ENCODE measurements at places on chromosomes 5 and 9. TPM values are rescaled to one million over a fixed set of nuclear protein-coding genes. Genes with fewer than 3 reads are reported as not detected.

DNA sequence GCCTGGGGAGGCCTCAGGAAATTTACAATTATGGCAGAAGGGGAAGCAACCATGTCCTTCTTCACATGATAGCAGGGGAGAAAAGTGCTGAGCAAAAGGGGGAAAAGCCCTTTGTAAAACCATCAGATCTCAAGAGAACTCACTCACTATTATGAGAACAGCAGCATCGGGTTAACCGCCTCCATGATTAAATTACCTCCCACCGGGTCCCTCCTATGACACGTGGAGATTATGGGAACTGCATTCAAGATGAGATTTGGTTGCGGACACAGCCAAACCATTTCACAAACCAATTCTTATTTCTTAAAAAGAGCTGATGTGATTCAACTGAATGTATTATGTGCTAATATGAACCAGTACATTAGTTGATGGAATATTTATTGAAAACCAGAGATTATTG, 63.9 kb downstream of the PARP8 start:
- H3K4me1 ChIP-seq, result peaks cover 26% of the 10 kb centered on the region
- H3K4me3 ChIP-seq, result no peak overlapping the region
- no peak for DNase-seq
- H3K27me3 ChIP-seq, result no peaks in the 10 kb centered on the region
- no peaks in the 10 kb centered on the region for H3K36me3 ChIP-seq
- no peak overlapping the region for H3K27ac ChIP-seq

GRCh38 chr9:93134015-93134739, at the start of gene NINJ1:
Gene NINJ1, minus strand, starts transcription at chr9:93134251. Its CDS starts 34 bp downstream, at chr9:93134217.
- peak within 1 kb of the TSS; percentile 88 for H3K27ac ChIP-seq
- DNase-seq, result peak; percentile 86
- peak within 1 kb of the TSS; percentile 80 for H3K4me3 ChIP-seq
- H3K4me1 ChIP-seq, result peaks cover 52% of the 10 kb centered on the region
- no peaks in the 10 kb centered on the region for H3K36me3 ChIP-seq

DNA sequence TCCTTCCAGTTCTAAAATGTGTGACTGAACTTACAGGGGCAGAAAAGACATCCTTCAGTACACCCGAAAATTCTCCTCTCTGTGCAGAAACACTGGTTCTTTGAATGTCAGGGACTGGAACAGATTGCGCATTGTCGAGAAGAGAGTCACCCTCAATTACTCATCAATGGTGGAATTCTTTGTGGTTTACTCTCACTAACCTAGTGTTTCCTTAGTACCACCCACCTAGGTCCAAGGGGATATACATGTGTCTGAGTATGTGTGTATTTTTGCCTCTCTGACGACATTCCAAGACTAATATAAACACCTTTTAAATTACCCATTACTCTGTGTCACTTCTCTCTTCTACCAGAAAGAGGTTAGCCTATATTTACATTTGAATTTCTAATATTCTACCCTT, 660.8 kb downstream of the TLE1 start:
- H3K4me1 ChIP-seq, result no peaks in the 10 kb centered on the region
- H3K36me3 ChIP-seq, result no peaks in the 10 kb centered on the region
- H3K27me3 ChIP-seq, result no peaks in the 10 kb centered on the region
- no peak overlapping the region for H3K27ac ChIP-seq
- no peak overlapping the region for H3K4me3 ChIP-seq

DNA sequence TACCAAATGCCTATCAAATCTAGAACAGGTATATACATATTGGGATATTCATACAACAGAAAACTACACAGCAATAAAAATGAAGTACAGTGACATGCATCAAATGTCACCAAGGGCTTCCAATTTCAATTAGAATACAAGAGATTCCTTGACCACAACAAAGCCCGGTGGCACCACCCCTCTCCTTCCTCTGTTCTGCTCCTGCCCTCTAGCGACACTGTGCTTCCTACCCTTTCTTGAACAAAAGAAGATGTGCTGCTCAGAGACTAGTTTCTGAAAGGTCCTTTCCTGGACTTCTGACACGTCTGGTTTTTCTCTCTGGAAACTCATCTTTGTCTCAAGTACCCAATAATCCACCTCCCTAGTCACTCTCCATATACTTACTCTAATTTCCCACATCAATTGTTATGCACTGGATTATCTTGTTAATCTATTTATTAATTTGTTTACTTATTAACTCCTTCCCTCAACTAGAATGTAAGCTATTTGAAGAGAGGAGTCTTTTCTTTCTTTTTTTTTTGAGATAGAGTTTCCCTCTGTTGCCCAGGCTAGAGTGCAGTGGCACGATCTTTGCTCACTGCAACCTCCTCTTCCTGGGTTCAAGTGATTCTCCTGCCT, 70.4 kb upstream of the CTSV start:
- no peaks in the 10 kb centered on the region for H3K27me3 ChIP-seq
- no peaks in the 10 kb centered on the region for H3K36me3 ChIP-seq
- DNase-seq, result no peak
- no peak overlapping the region for H3K27ac ChIP-seq

DNA sequence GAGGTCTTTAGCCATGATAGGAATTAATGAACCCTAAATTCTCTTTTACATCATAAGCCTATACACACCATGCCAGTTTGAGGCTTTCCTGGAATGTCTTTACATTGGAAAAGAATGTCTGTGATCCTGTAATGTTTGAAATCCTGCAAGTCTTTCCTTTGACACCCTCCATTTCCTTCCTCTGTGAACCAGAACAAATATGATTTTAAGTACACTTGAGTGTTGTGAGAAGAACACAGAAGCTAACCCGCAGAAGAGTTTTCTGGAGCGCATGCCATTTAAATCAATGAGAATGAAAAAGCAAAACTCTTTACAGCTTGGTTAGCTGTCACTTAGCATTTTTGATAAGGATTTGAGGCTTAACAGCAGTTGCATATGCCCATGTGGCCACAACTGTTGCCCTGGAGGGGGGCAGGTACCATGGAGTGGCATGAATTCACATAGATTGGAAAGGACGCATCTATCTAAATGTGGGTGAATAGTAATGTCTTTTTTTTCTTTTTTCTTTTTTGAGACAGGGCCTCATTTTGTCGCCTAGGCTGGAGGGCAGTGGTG, 372.6 kb downstream of the KDM4C start:
- no peak for DNase-seq
- no peaks in the 10 kb centered on the region for H3K27me3 ChIP-seq
- peaks cover 11% of the 10 kb centered on the region for H3K36me3 ChIP-seq
- H3K4me1 ChIP-seq, result no peaks in the 10 kb centered on the region
- H3K4me3 ChIP-seq, result no peak overlapping the region
- no peak overlapping the region for H3K27ac ChIP-seq

GRCh38 chr5:160253441-160253840, 24.1 kb downstream of the FABP6 start:
- H3K27me3 ChIP-seq, result no peaks in the 10 kb centered on the region
- no peaks in the 10 kb centered on the region for H3K36me3 ChIP-seq
- no peaks in the 10 kb centered on the region for H3K4me1 ChIP-seq

- H3K4me1 ChIP-seq, result no peaks in the 10 kb centered on the region
- no peaks in the 10 kb centered on the region for H3K36me3 ChIP-seq
- no peak overlapping the region for H3K4me3 ChIP-seq
- no peak for DNase-seq
- H3K27me3 ChIP-seq, result no peaks in the 10 kb centered on the region
Observed at GRCh38 chr5:68771732-68772131, 322.1 kb upstream of the SLC30A5 start.

DNA sequence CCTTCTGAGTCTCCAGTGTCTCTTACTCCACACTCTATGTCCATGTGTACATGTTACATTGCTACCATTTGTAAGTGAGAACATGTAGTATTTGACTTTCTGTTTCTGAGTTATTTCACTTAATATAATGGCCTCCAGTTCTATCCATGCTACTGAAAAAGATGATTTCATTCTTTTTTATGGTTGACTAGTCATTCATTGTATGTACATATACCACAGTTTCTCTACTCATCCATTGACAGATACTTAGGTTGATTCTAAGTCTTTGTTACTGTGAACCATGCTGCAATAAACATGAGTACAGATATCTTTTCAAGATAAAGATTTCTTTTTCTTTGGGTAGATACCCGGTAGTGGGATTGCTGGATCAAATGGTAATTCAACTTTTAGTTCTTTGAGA, 107.1 kb upstream of the CHD1 start:
- H3K27me3 ChIP-seq, result no peaks in the 10 kb centered on the region
- H3K27ac ChIP-seq, result no peak overlapping the region
- no peak overlapping the region for H3K4me3 ChIP-seq
- H3K4me1 ChIP-seq, result peaks cover 38% of the 10 kb centered on the region
- no peaks in the 10 kb centered on the region for H3K36me3 ChIP-seq

DNA sequence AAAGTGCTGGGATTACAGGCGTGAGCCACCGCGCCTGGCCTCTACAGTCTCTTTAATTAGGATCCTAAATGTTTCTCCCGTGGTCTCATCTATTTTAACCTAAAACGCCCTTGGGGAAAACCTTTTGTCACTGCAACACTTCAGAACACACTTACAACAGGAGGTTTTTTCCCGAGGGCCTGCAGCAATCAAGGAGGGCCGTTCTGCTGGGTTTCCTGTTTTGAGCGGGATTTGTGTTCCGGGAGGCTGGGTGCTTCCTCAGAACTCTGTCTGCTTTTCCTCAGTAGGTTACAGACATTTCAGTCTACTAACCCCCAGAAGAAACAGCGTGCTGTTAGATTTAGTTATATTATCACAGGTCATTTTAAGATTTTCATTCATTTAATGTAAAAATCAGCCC, 65.4 kb upstream of the IRX4 start:
- no peak overlapping the region for H3K27ac ChIP-seq
- no peaks in the 10 kb centered on the region for H3K36me3 ChIP-seq
- no peak overlapping the region for H3K4me3 ChIP-seq
- no peaks in the 10 kb centered on the region for H3K4me1 ChIP-seq
- no peak for DNase-seq

GRCh38 chr9:103225702-103226646, 230.8 kb downstream of the CYLC2 start:
- no peaks in the 10 kb centered on the region for H3K36me3 ChIP-seq
- H3K27me3 ChIP-seq, result no peaks in the 10 kb centered on the region
- no peak overlapping the region for H3K4me3 ChIP-seq
- no peak for DNase-seq
- no peak overlapping the region for H3K27ac ChIP-seq
- no peaks in the 10 kb centered on the region for H3K4me1 ChIP-seq

GRCh38 chr9:110543631-110544051, 35.9 kb downstream of the SVEP1 start:
- H3K4me1 ChIP-seq, result no peaks in the 10 kb centered on the region
- no peaks in the 10 kb centered on the region for H3K36me3 ChIP-seq
- H3K4me3 ChIP-seq, result no peak overlapping the region
- DNase-seq, result no peak
- H3K27ac ChIP-seq, result no peak overlapping the region

DNA sequence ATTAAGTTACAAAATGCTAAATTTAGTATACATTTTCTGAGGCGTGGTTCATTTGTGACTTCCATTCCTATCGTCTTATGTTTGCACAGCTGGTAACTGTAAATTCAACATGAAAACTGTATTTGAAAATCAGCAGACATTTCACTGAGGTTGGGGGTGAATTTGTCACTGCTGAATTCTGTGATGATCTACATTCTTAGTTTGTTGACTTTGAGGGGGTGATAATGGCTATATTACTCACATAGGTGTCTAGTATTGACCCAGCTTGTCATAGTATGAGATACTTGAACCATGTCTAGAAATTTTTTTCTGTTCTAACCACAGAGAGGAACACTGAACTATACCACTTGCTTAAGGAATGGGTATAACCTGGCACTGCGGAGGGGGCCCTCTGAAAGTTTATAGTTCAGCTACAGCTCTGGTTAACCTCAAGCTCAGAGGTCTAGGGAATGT, 313.3 kb downstream of the PIK3R1 start:
- no peaks in the 10 kb centered on the region for H3K36me3 ChIP-seq
- H3K4me3 ChIP-seq, result no peak overlapping the region
- no peak for DNase-seq
- H3K4me1 ChIP-seq, result no peaks in the 10 kb centered on the region
- peaks cover 5% of the 10 kb centered on the region for H3K27me3 ChIP-seq

DNA sequence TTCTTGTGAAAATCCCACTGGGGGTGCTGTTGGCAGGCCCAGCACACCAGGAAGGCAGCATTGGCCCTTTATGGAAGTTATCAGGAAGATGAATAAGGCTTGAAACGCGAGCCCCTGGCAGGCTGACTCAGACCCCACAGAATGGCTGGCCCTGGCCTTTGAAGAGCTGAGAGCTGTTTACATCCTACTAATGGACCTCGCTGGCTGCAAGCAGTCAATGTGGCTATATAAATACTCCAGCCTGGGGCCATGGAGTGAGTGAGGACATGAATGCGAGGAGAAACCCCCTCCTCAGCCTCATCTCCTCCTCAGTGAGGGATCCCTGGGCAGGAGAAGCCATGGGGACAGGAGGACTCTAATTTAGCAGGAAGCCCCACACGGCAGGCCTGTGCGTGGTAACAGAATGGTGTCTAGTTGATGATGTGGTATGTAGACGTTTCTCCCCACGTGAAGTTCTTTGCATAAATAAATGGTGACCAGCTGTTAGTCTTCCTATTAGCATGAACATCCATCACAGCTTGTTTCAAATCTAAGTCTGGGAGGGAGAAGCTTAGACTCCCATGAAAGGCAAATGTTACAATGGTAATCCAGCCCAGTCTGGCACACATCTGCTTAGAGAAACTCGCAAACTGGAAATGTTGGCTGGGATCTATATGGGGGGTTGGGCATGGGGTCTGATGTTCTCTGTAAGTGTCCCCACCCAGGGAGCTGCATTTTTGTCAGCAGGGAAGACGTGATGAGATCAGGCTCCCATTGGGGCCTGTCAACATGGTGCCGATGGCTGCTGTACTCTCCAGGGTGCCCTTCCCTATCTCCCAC, 175.1 kb upstream of the PITX1 start:
- H3K4me1 ChIP-seq, result no peaks in the 10 kb centered on the region
- no peak overlapping the region for H3K27ac ChIP-seq
- no peak overlapping the region for H3K4me3 ChIP-seq
- no peaks in the 10 kb centered on the region for H3K27me3 ChIP-seq

GRCh38 chr9:4663956-4664355, 1.9 kb downstream of the PLPP6 start:
- no peaks in the 10 kb centered on the region for H3K27me3 ChIP-seq
- H3K4me1 ChIP-seq, result peaks cover 57% of the 10 kb centered on the region
- H3K4me3 ChIP-seq, result no peak overlapping the region
- H3K36me3 ChIP-seq, result no peaks in the 10 kb centered on the region

DNA sequence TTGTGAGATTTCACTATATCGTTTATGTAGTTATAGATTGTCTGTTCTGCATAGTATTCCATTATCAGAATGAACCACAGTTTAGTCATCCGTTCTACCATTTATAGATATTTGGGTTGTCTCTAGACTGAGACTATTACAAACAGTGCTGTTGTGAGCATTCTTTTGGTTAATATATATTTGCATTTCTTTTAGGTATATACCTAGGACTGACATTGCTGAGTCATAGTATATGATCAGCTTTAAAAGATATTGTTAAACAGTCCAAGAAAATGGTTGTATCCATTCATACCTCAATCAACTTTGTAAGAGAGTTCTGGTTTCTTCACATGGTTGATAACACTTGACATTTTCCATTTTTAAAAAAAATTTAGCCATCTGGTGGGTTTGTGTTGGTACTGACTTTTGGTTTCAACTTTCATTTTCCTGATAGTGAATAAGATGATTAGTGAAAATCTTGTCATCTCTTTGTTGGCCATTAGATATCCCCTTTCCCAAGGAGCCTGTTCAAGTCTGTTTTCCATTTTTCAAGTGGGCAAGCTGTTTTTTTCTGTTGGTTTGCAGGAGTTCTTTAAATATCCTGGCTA, 22.9 kb upstream of the ADAM19 start:
- H3K27ac ChIP-seq, result no peak overlapping the region
- H3K36me3 ChIP-seq, result no peaks in the 10 kb centered on the region
- H3K27me3 ChIP-seq, result no peaks in the 10 kb centered on the region
- no peak for DNase-seq
- peaks cover 20% of the 10 kb centered on the region for H3K4me1 ChIP-seq

SOHLH1 gene
- not detected for total RNA-seq

PPP1R26 gene
- total RNA-seq, result 0.59 TPM

RAB3C gene
- not detected for total RNA-seq

TMED7 gene
- total RNA-seq, result 47.8 TPM

TMEM161B gene
- 20.5 TPM for total RNA-seq

AGPAT2 gene
- 18.4 TPM for total RNA-seq
